ENCODE measurements at places on chromosomes 6 and 20.

- DNase-seq: no peak
These were observed 14.3 kb upstream of the NEDD9 start for GRCh38 chr6:11246722-11247121.

GRCh38 chr6:163310096-163310972 lies 104.2 kb upstream of the QKI start:
- DNase-seq: no peak

DNA sequence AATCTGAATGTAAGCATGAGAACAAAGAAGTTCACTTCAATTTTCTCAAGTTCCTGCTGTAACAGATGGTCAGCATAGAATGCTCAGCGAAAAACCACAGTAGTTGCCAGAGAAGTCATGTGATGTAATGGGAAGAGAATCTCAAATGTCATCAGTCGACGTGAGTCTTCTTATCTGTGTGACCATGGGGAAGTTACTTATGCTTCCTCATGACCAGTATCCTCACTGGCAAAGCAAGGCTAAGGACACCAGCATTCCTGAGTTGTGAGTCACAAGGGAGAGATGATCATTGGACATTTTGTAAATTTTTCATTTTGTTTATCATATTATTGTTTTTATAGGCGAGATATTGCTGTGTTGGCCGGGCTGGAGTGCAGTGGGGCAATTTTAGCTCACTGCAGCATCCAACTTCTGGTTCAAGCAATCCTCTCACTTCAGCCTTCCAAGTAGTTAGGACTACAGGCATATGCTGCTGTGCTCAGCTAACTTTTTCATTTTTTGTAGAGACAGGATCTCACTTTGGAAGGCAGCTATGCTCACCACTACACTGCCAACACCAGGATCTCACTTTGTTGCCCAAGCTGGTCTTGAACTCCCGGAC lies 21.9 kb downstream of the SGK1 start:
- no peak for DNase-seq

- no peak for DNase-seq
These were observed 10.3 kb upstream of the LPIN3 start for GRCh38 chr20:41330343-41330720.

DNA sequence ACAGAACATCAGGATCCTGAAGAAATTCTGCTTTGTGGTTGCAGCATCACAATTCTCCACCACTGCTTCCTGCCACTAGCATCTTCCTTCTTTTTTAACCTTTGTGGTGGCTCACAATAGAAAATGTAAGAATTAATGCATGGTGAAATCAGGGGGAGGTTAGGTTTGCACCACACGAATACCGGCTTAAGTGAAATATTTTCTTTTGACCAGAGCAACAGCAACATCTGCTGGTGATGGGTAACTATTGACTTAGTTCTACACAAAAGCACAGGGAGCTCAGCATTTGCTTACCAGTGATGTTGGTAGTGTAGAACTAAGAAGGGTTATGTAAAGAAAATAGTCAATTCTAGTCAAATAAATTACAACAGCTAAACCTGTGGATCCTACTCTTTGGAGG lies 280.5 kb downstream of the SYNE1 start:
- no peak for DNase-seq

- no peak for DNase-seq
These were observed 1.2 kb downstream of the GATA5 start for GRCh38 chr20:62474604-62475026.

GRCh38 chr6:134453792-134454510 lies 136.0 kb upstream of the SGK1 start:
- no peak for DNase-seq

- DNase-seq: no peak
These were observed 35.9 kb downstream of the SAMD5 start for GRCh38 chr6:147544420-147544819.

GRCh38 chr6:89834884-89835792 lies 5.5 kb downstream of the CASP8AP2 start:
- no peak for DNase-seq
